ENCODE measurements at places on chromosomes 5 and 9.
A peak's percentile ranks its signal among the peaks of the same experiment; 100 is the strongest.

- DNase-seq: no peak
These were observed 32.7 kb upstream of the GTF2H2C start for GRCh38 chr5:69527128-69527770.

- DNase-seq: peak; percentile 6
These were observed 132.6 kb downstream of the PDZD2 start for GRCh38 chr5:31771500-31771899.

DNA sequence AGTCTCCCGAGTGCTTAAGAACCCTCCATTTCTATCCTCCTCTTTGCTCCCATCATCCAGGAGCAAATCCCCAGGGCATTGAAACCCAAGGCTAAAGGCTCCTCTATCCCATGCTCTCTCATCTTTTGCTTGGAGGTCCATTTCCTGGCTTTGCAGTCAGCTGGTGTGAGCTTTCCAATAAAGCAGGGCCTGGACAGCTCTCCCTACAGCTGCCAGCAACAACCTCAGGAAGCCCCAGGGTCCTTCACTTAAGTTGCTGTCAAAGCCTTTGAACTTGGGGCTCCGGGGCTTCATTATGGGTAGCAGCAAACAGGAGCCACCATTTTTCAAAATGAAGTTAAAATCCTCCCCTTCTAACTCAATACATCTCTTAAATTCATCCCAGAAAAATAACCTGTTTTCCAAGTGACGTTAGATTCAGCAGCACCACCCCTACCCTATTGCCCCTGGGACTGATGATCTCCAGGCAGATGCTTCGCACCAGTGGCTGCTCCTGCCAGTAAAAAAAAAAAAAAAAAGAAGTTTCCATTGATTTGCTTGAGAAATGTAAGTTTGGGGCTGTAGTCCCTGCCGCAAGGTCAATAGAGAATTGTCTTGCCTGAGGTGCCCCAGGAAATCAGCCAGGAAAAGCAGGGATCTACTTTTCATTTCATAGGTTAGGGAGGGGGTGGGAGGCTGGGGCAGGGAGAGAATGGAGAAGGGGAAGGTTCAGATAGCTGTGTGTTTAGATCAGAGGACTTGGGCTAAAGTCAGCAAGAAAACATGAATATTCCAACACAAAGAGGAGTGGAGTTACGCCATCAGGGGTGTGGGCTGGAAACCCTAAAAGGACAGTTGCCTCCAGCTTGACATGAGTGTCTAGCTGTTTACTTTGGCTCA lies 83.8 kb upstream of the IL6ST start:
- no peak for DNase-seq

DNA sequence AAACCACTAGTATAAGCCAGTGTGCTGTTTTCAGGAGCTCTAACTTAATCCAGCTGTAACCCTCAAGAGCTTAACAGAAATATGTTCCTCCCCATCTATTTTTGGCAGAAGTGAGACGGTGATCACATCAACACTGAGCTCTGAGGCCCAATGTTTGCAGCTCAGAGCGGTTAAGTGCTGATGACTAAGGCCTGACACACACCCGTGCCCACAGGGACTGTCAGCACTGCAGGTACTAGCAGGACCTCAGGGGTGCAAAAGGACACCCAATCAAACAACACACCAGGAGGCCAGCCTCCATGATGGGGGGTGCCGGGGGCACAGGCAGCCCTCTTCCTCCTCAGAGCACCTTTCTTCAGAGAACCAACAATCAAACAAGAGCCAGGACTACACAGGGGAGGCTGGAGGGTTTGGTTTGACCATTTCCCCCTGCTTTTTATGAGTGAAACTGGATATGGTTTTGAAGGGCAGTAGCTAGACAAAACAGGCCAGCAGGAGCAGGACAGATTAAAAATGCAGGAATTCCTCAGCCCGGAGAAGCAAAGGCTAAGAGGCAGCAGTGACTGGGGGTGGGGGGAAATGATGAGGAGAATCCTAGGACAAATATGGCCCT lies 61.3 kb downstream of the RAPGEF1 start:
- peak; percentile 60 for DNase-seq

GRCh38 chr5:39164016-39164415 lies 55.3 kb downstream of the FYB1 start:
- DNase-seq: no peak

- DNase-seq: peak; percentile 68
These were observed 39.0 kb downstream of the GOLPH3 start for GRCh38 chr5:32135086-32135485.

- no peak for DNase-seq
These were observed 74.3 kb downstream of the SLC44A1 start for GRCh38 chr9:105318729-105319191.

DNA sequence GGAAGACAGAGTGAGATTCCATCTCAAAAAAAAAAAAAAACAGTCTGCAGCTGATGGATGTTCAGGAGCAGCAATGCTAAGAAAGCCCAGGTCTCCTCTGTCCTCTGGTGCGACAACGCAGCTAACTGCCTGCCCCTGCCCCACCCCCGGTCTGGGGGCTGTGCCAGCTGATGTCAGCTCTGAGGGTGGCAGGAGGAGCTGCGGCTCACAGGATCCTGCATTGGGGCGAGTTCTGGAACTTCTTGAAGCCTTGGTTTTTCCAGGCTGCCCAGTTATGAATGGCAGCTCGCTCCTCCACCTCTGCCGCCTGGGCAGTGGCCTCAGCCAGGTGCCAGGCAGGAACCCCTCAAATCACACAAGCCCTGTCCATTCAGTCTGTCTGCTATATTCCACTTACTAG lies 113.5 kb downstream of the ROR2 start:
- no peak for DNase-seq

DNA sequence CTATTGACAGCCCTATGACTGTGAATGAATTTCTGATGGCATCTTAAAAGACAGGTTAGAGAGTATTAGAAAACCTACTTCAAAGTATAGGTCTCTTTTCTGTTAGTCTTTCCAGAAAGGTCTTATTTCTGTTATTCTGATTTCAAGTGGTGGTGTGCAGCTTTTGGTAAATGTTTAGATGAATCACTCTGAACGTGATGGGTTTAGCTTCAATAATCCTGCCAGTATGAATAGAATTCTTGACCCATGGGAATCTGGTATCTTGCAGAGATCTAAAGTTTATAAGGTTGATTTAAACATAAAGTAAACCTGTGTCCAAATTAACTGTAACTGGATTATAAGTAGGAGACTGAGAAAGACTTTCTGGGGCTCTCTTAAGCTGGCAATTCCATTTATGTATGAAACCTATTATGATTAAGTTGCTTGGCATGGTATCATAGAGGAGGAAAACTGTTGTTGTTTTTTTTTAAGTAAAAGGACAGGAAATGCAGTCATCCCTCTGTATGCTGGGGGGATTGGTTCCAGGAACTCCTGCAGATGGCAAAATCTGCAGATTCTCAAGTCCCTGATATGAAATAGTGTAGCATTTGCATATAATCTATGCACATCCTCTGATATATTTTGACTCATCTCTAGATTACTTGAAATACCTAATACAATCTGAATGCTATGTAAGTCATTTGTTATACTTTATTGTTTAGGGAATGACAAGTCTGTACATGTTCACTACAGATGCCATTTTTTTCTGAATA lies 77.0 kb upstream of the ADAMTS19 start:
- DNase-seq: no peak

- DNase-seq: no peak
These were observed 225.7 kb downstream of the ASTN2 start for GRCh38 chr9:117189121-117189520.

- no peak for DNase-seq
These were observed 563.0 kb upstream of the KLF4 start for GRCh38 chr9:108052431-108053080.

DNA sequence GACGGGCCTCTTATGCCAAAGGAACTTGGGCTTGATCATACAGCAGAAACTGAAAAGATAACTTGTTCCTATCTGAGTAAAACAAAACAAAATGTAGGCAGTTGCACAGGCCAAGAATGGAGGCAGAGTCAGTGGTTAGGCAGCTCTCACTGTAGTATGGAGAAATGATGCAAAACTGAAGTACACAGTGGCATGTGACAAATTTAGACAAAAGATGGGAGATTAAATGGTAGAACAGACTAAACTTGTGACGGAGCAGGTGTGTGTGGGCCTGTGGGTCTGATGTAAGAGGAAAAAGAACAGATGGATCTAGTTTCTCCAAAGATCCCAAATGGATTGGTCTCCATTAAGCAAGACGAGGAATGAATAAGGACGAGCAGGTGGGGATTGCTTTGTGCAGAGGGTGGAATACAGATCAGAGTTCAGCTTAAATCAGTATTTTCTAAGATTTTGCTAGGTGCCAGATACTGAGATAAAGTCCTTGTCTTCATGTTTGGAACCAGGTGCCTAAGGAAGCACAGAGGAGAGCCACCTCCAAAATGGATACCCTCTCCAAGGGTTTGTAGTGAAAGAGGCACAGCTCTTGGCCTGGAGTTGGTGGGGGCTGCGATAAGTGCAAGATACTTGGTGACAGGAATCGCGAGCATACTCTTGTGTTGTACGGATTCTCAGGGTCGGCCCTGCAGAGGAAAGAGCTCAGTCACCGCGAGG lies 722 bp upstream of the DCP2 start:
- no peak for DNase-seq

- peak; percentile 16 for DNase-seq
These were observed 123.9 kb upstream of the HAPLN1 start for GRCh38 chr5:83844449-83845068.

- DNase-seq: no peak
These were observed 8.8 kb downstream of the RAD17 start for GRCh38 chr5:69378376-69378775.

- no peak for DNase-seq
These were observed 57.7 kb downstream of the GPBP1 start for GRCh38 chr5:57231607-57232006.

DNA sequence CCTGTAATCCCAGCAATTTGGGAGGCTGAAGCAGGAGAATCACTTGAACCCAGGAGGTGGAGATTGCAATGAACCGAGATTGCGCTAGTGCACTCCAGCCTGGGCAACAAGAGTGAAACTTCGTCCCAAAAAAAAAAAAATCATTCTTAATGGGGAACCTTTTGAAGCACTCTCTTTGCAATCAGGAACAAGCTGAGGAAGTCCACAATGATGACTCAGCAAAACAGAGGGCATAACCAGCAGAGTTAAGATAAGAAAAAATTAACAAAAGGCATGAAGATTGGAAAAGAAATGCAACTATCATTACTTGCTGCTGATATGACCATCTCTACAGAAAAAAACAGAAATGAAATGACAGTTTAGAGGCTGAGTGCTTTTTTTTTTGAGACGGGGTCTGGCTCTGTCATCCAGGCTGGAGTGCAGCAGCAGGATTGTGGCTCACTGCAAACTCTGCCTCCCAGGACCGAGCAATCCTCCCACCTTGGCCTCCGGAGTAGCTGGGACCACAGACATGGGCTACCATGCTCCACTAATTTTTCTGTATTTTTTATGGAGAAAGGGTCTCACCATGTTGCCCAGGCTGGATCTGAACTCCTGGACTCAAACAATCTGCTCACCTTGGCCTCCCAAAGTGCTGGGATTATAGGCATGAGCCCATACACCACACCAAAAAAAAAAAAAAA lies 88.0 kb downstream of the FNBP1 start:
- DNase-seq: peak; percentile 96

- DNase-seq: no peak
These were observed 42.2 kb upstream of the RNF130 start for GRCh38 chr5:180113660-180114303.

DNA sequence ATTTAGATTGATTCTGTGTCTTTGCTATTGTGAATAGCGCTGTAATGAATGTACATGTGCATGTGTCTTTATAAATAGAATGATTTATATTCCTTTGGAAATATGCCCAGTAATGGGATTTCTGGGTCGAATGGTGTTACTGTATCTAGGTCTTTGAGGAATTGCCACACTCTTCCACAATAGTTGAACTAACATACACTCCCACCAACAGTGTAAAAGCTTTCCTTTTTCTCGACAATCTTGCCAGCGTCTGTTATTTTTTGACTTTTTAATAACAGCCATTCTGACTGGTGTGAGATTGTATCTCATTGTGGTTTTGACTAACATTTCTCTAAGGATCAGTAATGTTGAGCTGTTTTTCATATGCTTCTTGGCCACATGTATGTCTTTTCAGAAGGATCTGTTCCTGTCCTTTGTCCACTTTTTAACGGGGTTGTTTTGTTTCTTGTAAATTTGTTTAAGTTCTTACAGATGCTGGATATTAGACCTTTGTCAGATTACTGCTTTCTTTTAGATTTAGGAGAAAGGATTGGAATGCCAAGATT lies 125.0 kb upstream of the NR5A1 start:
- DNase-seq: peak; percentile 74

- no peak for DNase-seq
These were observed 12.6 kb downstream of the OR13C5 start for GRCh38 chr9:104586496-104587180.

- peak; percentile 10 for DNase-seq
These were observed 36.0 kb upstream of the IL7R start for GRCh38 chr5:35820735-35821134.

- DNase-seq: no peak
These were observed 41.1 kb upstream of the DAP start for GRCh38 chr5:10801931-10802666.

DNA sequence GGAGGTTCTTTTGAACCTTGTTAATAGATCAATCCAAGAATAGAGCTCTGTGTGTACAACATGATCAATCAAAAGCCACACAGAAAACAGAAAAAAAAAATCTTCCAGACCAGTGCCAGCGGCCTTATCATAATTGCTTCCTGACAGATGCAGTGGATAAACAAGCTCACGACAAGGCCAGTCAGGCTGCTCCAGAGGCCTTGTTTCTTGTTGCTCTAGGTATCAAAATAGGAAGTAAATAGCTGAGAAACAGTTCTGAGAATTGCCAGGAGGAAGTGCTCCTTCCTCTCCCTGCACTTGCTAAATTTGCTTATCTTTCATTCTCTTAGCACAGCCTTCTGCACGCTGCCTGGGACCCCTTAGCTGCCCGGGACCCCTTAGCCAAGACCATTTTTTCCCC lies 199.0 kb upstream of the TARS1 start:
- DNase-seq: peak; percentile 97

GRCh38 chr5:107682533-107682932 lies 11.8 kb upstream of the EFNA5 start:
- no peak for DNase-seq

- DNase-seq: no peak
These were observed 55.1 kb upstream of the SLC1A1 start for GRCh38 chr9:4435197-4435596.

DNA sequence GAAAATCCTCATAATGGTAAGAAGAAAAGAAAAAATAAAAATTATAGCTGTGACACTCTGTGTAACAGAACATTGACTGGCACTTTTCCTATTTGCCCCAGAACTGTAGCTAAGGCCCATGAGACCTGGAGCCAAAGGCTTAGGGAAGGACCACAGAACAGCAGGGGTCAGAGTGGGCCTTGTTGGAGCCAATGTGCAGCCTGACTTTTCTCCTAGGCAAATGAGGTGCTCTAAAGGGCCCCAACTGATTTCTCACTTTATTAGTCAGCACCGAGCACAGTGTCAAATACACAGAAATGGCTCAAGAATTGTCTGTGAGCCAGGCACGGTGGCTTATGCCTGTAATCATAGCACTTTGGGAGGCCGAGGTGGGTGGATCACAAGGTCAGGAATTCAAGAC lies 4.0 kb upstream of the MEGF9 start:
- no peak for DNase-seq

GRCh38 chr5:165497707-165498106 lies 1992.3 kb downstream of the MAT2B start:
- DNase-seq: peak; percentile 52
